ENCODE measurements at places on chromosomes 2 and 18.

- no peak for DNase-seq
Measured at GRCh38 chr18:79367989-79368388, 27.7 kb upstream of the NFATC1 start.

GRCh38 chr2:239878686-239879085 lies 146.5 kb downstream of the NDUFA10 start:
- DNase-seq: no peak

DNA sequence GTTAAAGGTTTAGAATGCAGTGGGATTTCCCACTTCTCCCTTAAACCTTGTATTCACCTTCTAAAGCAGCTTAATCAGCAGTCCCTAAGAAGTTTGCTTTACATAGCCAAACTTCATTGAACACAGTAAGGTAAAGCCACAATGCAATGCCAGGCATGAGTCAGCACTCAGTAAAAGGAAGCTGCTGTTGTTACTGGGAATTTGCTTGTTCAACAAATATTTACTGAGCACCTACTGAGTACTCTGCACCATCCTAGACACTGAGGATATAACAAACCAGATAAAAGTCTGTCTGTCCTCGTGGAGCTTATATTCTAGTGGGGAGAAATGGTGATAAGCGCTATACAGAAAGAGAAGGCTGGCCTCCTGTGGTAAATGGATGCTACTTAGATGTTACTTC lies 162.7 kb downstream of the PKP4 start:
- no peak for DNase-seq

GRCh38 chr2:53724536-53724935 lies 43.1 kb upstream of the CHAC2 start:
- DNase-seq: no peak

DNA sequence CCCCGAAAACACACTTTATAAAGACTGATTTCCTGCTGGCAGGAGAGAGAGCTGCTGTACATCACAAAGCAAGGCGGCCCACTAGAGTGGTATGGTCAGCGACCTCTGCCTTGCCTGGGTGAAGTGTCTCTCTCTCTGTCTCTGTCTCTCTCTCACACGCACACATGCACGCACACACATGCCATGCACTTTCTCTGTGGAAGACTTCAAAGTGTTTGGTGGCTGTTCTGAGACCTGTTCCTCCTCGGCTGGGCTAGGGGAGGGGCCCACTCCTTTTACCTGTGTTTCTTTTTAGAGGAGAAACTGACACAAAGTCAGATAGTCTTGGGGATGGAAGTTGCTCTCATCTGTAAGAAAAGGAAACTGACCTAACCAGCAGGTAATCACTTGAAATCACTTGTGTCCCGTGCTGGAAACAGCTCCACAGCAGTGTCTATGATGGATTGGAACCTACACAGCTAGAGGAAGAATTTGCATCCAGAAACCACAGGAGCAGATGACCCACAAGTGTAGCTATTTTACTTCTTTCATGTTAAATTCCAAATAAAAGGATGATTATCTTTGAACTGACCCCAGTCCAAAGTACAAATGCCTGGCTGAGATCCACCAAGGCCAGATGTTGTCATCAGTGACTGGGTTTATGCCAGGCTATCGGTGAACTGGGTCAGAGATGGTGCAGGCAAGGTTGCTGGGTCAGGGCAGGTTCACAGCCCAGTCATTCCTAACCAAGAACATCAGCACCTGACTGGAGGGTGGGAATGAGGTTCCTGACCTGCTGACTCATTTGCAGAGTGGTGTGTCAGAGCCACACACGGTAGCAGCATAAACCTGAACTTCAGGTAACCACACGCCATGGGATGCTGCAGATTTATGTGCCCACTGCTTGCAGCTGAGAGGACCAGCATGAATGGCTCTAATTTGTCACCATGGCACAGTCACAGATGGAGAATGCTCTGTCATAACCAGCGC lies 63.0 kb downstream of the NPAS2 start:
- no peak for DNase-seq

DNA sequence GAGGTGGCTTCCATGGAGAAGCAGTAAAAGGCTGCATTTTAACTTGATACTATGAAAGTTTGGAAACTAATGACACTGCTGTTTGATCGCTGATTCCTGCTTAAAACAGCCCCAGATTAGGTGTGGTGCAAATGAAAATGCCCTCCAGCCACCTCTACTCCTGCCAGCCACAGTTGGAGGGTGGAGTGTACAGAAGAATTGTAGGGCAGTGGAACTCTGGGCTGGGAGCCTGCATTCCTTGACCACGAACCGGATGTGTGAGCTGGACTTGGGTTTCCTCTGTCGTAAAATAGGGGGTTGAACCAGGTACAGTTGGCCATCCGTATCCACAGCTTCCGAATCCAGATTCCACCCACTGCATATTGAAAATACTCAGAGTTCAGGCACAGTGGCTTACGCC lies 84.6 kb upstream of the RFX8 start:
- no peak for DNase-seq

DNA sequence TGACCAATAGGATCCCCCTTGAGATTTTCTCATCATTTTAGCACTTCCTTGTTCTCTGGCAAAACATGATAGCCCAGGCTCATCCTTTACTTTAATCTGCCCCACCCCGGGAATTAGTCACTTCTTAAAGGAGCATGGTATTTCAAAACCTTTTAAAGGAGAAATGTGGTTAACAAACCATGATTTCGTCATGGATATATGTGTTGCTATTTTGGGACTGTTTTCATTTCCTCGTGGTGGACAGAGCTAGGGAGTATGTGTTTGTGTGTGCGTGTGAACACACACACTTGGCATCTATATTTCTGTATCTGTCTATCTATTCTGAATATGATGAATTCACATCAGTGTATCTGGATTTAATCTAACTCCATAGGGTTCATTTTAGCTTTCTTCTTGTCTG lies 128.1 kb downstream of the BIRC6 start:
- DNase-seq: no peak

DNA sequence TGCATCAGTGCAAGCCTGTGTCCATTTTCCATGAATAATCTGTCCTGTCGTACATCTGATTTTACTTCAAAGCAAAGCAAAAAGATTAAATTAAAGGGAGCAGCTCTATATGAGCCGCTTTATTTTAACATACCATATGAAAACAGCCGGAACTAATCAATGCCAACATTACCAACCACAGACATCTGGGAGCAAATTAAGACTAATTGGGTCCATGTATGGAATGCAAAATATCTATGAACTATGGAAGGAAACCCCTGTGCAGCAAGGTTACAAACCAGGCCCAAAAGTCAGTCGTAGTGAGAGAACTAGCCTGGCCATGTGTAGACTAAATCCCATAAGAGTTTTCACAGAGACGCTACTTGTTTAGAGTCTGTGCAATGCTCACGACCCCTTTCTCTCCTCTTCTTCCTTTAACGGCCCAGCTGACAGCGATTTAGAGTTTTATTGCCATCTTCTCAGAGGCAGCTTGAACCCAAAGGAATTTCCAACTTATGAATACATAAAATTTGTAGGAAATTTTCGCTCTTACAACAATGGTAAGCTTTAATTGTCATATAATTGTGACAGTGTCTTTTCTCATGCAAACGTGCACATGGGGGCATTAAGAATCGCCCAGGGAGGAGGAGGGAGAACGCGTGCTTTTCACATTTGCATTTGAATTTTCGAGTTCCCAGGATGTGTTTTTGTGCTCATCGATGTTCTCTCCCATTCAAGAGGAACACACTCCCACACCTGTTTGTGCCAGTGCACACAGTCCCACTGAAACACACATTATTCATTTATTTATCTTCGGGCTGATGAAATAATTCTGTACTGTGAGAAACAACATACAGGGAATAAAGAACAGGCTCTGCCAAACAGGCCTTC lies 52.9 kb upstream of the RPL31 start:
- no peak for DNase-seq

- DNase-seq: no peak
Measured at GRCh38 chr2:166901336-166901735, 13.1 kb downstream of the XIRP2 start.

DNA sequence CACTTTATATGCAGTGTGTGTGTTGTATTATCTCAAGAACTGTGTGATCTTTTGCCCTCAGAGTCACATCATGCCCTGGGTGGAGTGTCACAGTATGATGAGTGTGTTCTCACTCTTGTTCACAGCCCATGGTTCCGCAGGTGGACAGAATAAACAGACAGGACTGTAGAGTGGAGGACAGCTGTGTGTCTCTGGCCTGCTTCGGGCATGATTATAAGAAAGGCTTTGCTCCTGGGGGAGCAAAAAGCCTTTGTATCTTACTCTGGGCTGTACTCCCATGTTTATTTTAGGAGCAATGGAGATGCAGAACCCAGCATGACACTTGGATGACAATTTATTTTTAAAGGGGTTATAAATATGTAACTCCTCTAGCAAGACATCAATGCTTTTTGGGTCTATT lies 371.7 kb upstream of the MEX3C start:
- no peak for DNase-seq

GRCh38 chr2:199342334-199342733 lies 115.4 kb downstream of the SATB2 start:
- DNase-seq: no peak

- DNase-seq: peak; percentile 47
Measured at GRCh38 chr18:59988098-59988706, 88.4 kb downstream of the PMAIP1 start.

- no peak for DNase-seq
Measured at GRCh38 chr2:241034490-241035141, 36.2 kb downstream of the SNED1 start.
